ENCODE measurements at places on chromosomes 3 and 15.

DNA sequence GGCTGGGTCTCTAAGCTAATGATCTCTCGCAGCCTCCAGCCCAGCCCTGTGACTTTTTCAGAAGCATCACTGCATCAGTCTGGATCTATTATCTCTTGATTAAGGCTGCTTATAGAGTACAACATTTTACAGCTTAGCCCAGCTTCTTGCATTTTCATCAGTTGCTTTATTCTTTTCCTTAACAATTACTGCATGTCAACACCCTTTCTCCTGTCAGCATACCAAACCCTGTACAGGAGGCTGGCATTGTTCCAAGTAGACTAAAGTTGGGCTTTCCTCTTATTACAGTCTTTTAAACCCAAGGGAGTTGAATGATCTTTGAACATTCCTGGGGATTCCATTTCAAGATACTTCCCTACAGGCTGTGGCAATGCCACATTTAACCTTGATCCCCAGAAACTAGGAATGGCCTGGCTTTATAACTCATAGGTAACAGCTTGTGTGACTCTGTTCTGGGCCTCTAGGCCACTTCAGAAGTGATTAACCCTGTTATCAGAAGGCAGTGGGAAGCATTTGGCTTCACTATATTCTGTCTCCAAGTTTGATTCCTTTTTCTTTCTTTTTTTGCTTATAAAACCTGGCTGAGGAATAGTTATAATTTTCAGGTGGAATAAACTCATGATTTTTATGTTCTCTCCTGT lies 182.9 kb downstream of the KCNMB2 start:
- DNase-seq, result no peak

GRCh38 chr15:67199881-67200763 lies 54.3 kb downstream of the AAGAB start:
- DNase-seq, result no peak

- no peak for DNase-seq
Measured at GRCh38 chr3:40911928-40912327, 287.4 kb upstream of the CTNNB1 start.

DNA sequence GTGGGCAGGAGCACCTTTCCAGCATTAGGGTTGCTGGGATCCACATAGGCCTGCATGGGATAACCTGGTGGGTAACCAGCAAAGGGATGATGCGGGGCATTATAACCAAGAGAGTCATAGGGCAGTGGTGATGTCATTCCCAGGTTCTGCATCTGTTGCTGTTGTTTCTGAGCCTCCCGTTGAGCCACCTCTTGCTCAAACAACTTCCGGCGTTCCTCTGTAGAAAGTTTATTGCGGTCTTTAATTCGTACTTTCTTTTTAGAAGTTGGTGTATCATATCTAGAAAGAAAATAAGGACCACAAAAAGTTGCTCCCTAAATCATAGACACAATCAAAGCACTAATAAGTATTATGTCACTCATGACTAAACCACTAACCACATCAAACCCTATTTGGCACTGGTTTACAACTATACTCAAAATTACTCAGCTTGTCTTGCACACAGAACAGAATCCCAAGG lies 77.8 kb downstream of the NBEAL2 start:
- DNase-seq, result no peak

DNA sequence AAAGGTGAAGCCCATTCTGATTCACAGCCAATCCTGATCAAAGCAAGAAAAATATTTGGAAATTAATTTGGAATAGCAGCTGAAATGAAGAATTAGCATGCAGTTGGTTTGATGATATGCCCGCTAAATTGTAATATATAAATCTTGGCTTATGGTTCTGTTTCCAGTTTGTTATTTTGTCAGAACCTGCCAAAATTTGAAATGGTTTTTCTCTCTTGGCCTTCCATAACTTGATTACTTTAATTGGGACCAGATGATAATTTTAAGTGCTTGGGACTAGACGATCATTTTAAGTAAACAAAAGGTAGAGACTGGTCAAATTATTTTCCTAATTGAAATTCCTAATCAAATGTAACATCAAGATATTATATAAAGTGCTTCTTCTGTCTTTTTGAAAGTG lies 842.4 kb downstream of the TBL1XR1 start:
- DNase-seq, result no peak

DNA sequence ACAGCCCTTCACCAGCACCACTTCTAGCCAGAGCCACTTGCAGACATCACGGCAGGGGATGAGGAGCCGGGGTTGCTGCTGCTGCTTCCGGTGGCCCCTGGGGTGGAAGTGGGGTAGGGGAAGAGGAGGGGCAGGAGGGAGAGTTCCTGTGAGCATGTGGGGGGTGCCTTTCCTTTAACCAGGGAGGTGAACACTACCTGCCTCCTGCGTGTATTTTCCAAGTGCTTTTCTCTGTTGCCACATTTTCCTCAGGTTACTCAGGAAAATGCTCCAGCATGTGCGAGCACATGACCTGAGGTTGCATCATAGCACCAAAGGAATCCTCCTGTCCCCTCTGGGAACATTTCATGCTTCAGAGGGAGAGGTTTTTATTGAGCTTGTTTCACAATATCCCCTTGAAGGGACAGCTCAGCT lies 12.2 kb upstream of the SACM1L start:
- peak; percentile 74 for DNase-seq

DNA sequence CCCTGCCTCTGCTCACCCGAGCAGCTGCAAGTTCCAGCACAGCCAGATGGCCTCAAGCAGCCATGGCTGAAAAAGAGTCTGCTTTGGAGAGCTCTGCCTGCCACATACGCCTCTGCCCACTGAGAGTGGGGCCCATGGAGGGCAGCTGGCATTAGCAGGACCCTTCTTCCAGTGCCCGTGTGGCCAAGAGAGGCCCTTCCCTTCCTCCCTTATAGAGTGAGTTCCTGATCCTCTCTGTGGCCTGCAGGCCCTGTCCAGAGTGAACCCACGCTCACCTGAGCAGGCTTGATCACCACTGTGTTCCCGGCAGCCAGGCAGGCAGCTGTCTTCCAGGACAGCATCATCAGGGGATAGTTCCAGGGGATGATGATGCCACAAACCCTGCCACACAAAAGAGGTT lies 41.4 kb upstream of the SLC41A3 start:
- no peak for DNase-seq

DNA sequence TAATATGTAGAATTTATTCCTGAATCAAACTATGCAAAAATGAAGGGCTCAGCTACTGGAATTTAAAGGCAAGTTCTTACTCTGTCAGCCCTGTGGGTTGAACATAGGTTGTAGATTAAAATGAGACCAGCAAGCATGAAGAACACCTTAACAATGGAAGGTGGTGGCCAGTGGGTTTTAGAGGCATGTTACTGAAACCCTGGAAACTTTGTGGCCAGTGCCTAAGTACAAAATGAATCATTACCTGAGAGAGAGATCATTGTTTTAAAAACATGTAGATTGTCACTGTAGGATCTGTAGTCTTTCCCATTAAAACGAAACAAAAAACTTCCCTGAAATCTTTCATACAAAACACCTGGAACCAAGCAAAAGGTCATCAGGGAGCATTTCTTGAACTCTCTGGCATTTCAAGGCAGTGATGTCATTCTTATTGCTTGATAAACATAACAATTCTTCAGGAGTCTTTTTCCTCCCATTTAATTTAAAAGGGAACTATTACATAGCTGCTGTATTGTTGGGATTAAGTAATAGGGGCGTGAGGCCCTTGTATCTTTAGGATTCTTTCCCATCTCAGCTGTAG lies 51.8 kb downstream of the TMEM108 start:
- DNase-seq, result no peak

- DNase-seq, result no peak
Measured at GRCh38 chr3:134334901-134335280, 39.4 kb downstream of the AMOTL2 start.
